ENCODE measurements at places on chromosomes 16 and 17. TPM values are rescaled to one million over a fixed set of nuclear protein-coding genes. Genes with fewer than 3 reads are reported as not detected.

KRT31 gene
- not detected for total RNA-seq

SLC13A2 gene
- not detected for total RNA-seq

ARHGAP44 gene
- total RNA-seq, result 0.44 TPM

ESRP2 gene
- total RNA-seq, result 0.14 TPM

CTRB1 gene
- total RNA-seq, result not detected

All from placental pericyte (primary cell).